Camera-type eye (tissue), 1 donor: ENCODE measurements at places on chromosomes 13 and 19. TPM values are rescaled to one million over a fixed set of nuclear protein-coding genes. Genes with fewer than 3 reads are reported as not detected.

SHISA7 gene
- 1.5 TPM for total RNA-seq

LILRA6 gene
- 0.66 TPM for total RNA-seq

SSC5D gene
- total RNA-seq = 20.5 TPM

PRKACA gene
- 61.7 TPM for total RNA-seq

SYDE1 gene
- total RNA-seq = 23.3 TPM

PALM3 gene
- total RNA-seq = 0.60 TPM

MIA gene
- 3.4 TPM for total RNA-seq

C1QTNF9 gene
- total RNA-seq = 0.38 TPM

AKT1S1 gene
- 7.8 TPM for total RNA-seq

RNF113B gene
- total RNA-seq = not detected

PRSS57 gene
- not detected for total RNA-seq

TDRD12 gene
- total RNA-seq = 0.44 TPM

CABP5 gene
- 43.1 TPM for total RNA-seq

HCST gene
- total RNA-seq = not detected

C13orf42 gene
- total RNA-seq = not detected
